Right renal pelvis (tissue), 4 donors: ENCODE measurements at places on chromosomes 16 and 17. TPM values are rescaled to one million over a fixed set of nuclear protein-coding genes. Genes with fewer than 3 reads are reported as not detected.

DNA sequence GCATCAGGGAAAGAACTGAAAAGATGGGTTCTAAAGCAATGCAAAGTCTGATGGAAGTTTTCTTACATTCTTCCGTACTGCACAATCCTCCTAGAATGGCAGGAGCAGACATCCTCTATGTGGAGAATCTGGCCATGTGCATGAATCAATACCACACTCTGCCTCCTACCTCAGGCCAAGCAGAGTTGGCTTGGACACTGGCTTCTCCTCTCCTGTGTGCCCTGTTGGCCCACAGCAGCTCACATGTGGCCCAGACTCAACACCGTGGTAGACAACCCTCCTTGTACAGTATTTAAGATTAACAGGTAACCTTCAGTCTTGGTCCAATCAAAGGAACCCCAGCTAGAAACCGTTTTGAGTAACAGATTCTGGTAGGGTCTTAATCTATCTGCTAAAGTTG, 101.9 kb downstream of the ZFHX3 start:
- no peak for DNase-seq

DNA sequence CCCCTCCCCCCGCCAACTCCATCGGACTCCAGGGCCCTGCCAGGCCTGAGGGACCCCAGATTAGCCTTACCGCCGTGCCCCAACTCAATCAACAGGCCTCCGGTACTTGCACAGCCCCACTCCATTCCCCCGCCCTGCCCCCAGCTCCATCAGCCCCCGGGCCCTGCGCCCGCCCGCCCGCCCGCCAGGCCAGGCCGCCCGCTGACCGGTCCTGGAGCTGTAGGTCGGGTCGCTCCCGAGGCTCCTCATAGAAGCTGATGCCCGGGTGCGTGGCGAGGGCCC, 308 bp downstream of the GTF3C1 start:
- DNase-seq: no peak

TP53TG3 gene
- polyA plus RNA-seq: not detected

- no peak for DNase-seq
These were observed 3.9 kb downstream of the PPM1E start for GRCh38 chr17:58759522-58759921.

DNA sequence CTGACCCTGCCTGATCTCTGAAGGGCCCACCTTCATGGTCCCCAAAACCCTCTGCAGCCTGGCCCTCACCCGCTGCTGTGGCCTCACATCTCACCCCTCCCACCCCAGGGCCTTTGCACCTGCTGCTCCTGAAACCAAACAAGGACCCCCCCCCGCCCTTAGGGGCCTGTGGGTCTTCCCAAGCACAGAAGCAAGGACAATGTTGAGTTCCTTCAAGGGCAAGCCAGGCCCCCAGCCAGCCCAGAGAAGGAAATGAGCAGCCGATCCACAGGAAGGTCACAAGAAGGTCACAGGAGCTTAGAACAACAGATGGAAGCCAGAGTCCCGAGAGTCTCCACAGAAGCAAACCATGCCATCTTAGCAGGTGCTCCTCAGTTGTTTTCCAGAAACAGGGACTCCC, 493 bp upstream of the PDE6G start:
- DNase-seq: no peak

TLCD3B gene
- 1.4 TPM for polyA plus RNA-seq

DNA sequence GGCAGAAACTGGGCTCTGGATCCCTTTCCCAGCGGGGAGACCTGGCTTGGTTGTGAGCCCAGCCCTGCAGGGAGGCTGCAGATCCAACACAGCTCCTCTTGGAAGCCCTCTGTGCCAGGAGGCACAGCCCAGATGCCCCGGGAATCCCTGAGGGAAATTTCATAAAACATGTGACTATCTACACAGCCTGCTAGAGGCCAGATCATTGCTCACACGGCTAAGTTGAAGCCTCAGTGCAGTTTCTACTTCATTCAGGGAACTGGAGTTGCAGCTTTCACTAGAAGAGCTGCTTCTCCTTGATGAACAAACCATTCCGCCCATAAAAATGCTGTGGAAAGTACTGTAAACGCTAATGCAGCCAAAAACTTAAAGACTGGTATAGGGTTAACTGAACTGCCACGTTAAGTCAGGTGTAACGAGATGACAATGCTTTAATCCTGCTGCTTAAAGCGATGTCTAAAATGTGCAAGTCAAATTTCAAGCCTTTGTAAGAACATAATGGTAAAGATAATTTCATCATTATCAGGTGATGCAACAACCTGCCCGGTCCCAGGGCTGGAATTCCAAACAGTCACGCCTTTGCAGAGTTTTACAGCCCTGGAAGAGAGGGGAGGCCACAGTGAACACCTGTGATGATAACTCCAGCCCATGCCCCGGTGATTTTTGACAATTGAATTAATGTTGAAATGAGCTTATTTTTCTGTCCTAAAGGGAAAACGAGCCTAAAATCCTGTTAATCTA, 172.5 kb downstream of the ZFHX3 start:
- DNase-seq: no peak

DNA sequence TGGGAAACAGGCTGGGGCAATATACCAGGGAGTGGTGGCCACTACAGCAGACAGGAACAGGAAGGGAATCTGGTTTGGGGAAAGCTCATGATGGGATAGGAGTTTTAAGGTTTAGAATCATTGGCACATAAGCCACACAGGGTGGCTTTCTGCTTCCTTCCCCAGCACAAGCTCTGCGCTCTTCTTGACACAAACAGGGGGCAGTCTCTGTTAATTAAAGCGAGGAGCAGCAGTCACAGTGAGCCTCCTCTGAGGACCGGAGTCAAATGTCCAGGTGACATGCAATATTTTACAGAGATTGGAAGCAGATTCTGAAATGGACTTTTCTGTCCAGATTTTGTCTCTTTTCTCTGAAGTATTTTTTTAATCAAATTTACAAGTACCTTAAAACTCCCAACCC, 2.8 kb upstream of the SHISA9 start:
- DNase-seq: no peak
